ENCODE measurements at places on chromosomes 11 and 22. TPM values are rescaled to one million over a fixed set of nuclear protein-coding genes. Genes with fewer than 3 reads are reported as not detected.
A peak's percentile ranks its signal among the peaks of the same experiment; 100 is the strongest.

GRCh38 chr11:132804258-132804657, 728.0 kb downstream of the OPCML start:
- no peak for DNase-seq

Gene CCDC88B
- total RNA-seq = 2.9 TPM

DNA sequence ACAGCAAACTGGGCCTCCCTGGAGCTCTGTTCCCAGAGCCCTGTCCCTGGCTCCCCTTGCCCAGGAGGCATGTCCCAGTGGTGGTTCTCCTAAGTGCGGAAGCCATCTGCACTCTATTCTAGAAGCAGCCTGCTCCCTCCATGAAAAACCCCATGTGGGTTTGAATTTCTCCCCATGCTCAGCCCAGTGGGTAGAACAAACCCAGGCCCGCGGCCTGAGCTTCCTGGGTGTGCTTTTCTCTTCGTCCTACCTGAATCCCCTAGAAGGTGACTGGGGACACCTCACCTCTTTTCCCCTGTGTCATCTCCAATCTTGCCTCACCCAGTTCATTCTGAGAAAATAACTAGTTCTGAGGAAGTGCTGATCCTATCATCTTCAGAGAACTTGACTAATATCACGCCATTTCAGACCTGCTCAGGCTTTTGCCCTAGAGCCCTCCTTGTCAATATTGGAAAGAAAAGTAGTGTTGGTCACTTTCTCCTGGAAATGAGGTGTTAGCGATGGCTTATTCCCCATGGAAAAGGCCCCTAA, 15.9 kb downstream of the IL10RA start:
- DNase-seq = no peak

Gene CD3E
- total RNA-seq = not detected

- no peak for DNase-seq
Measured at GRCh38 chr11:45538939-45539338, 126.5 kb downstream of the CHST1 start.

Gene CALCA
- not detected for total RNA-seq

DNA sequence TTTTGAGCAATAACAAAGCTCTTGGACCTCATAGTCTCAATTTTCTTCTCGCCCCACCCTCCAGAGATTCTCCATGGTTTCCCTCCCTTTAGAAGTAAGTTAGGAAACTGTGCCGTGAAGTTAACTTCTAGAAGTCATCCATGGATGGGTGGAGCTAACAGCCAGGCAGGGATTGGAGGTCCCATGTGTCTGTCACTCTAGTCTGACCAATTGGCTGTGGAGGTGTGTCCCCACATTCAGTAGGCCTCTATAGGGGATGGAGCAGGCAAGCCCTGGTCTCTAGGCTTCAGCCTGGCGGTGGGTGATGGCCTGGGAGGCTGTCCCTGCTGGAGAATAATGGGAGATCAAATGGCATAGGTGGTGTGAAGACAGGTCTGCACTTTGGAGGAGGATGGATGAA, 50.7 kb downstream of the TP53I11 start:
- peak; percentile 31 for DNase-seq

Gene PDE3B
- total RNA-seq = 0.13 TPM

GRCh38 chr22:16963189-16963945, 44.7 kb downstream of the GAB4 start:
- DNase-seq = no peak

Measured in bronchial epithelial cell (primary cell).